ENCODE measurements at places on chromosomes 5 and 9.
A peak's percentile ranks its signal among the peaks of the same experiment; 100 is the strongest.

DNA sequence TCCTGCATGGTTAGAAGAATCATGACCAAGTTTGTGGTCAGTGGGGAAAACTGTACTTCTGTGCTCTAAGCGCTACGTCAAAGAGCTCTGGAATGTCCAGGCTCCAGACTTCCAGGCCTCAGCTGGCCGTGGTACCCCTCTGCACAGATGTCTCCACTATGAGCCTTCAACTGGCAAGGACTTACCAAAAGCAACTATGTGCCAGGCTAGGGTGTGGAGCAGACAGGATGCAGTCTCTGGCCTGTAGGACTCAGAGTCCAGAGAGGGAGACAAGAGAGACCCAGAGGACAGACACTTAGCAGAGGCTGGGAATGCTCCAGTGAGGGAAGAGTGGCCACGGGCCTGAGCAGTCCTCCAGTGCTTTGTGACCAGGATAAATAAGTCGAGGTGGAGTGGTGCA lies 31.0 kb upstream of the TCF7 start:
- DNase-seq = no peak

- DNase-seq = no peak
Observed at GRCh38 chr5:111227801-111228200, 3.6 kb downstream of the CAMK4 start.

- no peak for DNase-seq
Observed at GRCh38 chr5:158303275-158303674, 444.3 kb upstream of the CLINT1 start.

GRCh38 chr9:96317335-96317980 lies 15.5 kb upstream of the HSD17B3 start:
- peak; percentile 24 for DNase-seq

DNA sequence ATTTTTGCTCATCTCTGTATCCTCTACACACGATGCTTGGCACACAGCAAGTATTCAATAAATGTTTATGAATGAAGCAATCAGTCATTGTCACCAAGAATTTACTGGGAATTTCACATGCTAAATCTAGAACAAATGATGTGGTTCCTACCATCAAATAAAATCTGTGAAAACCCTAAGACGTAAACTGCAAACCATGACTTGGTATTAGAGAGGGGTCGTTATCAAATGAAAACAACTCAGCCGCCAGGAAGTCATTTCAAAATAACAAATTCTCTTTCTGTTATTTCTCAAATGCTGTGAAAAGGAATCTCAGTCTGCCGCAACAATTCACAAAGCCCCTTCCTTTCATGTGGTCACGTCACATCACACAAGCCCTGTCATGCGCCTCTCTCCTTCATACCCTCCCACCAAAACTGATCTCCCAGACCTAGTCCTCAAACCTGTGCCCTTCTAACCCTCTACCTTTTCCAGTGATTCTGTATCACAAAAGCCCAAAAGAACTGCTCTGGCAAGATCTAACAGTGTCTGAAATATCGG lies 173.6 kb downstream of the DEPDC1B start:
- no peak for DNase-seq

GRCh38 chr9:102867488-102867887 lies 127.6 kb upstream of the CYLC2 start:
- DNase-seq = no peak

GRCh38 chr5:128406803-128407202 lies 131.2 kb downstream of the FBN2 start:
- no peak for DNase-seq

DNA sequence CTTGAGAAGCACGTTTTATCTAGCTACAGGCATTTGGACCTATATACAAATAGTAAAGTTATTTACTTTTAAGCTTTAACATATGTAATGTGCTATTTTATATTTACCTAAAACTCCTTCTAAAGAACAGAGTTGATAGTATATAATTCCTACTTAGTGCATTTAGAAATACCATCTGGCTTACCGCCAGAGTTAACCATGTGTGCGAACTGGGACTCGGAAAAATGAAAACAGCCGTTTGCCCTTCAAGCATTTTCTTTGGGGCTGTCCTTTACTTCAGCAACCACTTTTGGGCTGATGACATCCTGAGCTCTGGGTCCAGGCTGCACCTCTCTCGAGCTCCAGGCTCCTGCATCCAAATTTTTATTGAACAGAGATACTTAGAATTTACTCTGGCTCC lies 21.9 kb upstream of the DHFR start:
- no peak for DNase-seq

GRCh38 chr5:93612855-93613243 lies 29.8 kb downstream of the NR2F1 start:
- no peak for DNase-seq

DNA sequence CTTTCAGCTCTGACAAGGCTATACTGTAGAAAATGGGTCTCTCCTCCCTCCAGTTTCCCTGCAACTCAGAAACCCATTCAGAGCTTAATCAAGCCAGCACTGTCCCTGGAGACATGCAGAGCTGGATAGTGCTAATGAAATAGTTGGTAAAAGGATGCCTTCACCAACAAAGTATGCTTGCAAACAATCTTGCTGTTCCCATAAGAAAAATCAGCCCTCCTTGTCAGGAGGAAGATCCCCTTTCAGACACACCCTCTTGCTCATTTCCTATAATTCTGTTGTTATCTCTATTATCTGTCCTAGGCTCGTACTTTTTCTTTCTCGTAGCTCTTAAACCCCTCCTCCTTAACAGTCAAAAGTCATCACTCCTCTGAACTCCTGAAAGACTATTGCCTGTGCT lies 9.9 kb upstream of the OSMR start:
- DNase-seq = no peak

DNA sequence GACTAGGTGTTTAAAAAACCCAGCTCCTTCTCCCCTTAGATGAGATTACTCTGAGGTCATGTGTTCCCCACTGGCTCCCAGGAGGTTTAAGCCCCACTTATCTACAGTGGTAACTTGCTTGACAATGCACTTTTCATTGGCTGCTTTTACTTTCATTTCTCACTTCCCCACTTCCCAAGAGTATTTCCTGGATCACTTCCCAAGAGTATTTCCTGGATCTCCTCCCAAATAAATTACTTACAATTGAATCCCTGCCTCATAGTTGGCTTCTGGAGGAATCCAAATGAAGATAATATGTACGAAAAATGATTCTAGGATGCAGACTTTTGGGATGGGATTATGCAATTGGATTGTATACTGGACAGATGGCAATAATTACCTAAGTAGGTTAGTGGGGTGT lies 47.1 kb upstream of the CHSY3 start:
- DNase-seq = no peak

DNA sequence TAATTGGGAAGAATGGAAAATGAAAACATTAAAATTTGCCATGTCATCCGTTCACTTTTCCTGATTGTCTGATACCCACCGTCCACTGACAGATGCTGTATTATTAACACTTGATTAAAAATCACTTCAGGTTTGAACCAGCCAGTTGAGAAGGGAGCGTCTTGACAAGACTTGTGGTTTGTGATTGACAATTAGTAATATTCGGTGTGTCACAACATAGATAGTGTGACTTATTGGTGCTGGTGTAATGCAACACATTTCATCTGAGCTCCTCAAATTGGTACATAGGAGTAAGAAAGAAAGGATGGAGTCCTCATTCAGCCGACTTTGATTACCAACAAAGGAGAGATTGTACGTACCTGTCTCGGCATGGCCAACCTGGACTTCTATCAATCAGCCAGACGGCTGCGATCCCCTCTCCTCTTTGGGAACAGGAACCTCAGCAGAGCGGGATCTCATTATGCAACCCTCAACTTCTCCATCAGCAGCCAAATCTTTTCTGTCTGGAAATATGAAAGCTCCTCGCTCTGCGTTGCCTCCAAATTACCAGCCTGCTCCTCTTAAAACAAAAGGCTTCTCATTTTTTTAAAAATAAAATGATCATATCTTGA lies 211.7 kb upstream of the MVB12B start:
- DNase-seq = no peak

DNA sequence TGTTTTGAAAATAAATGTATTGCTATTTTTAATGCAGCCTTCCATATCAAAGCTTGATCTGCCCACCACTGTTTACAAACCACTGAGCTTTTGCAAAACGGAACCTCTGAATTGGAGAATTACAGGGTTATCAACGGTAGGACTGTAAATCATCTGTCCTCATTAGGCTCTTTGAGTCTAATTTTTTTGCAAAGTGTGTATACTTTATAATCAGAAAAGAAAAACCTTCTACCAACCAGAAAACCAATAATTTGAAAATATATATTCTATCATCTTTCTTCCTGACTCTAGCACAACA lies 6.8 kb upstream of the SLC2A8 start:
- DNase-seq = no peak

- DNase-seq = no peak
Observed at GRCh38 chr5:127590156-127590722, 58.6 kb upstream of the CTXN3 start.

DNA sequence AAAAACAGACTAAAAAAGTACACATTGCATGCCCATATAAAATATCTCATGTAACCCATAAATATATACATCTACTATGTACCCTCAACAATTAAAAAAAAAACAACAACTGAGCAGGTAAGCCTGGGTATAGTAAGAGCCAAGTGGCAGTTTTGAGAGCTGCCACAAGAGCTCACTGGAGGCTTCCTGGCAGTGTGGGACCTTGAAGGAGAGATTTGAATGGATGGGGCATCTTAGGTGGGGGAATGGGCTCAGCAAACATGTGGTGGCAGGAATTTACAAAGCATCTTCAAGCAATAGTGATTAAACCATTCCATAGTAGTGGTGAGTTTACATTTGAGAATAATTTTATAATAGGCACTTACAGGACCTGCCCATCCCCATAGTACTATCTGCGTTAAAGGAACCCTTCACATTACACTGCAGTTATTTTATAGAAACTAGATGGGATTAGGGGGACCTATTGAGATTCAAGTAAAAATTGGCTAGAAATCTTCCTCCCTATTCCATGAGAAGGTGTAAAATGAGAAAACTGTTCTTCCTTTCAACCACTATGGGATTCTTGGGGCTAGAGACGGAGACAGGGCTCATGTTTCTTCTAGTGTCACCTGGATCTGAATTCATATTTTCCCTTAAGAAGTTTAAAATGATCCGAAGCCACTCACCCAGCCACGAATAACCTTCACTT lies 6.9 kb downstream of the MEGF10 start:
- DNase-seq = no peak

- DNase-seq = no peak
Observed at GRCh38 chr9:15352306-15352705, 45.3 kb upstream of the TTC39B start.

GRCh38 chr5:71899865-71900342 lies 180.8 kb downstream of the CARTPT start:
- no peak for DNase-seq

DNA sequence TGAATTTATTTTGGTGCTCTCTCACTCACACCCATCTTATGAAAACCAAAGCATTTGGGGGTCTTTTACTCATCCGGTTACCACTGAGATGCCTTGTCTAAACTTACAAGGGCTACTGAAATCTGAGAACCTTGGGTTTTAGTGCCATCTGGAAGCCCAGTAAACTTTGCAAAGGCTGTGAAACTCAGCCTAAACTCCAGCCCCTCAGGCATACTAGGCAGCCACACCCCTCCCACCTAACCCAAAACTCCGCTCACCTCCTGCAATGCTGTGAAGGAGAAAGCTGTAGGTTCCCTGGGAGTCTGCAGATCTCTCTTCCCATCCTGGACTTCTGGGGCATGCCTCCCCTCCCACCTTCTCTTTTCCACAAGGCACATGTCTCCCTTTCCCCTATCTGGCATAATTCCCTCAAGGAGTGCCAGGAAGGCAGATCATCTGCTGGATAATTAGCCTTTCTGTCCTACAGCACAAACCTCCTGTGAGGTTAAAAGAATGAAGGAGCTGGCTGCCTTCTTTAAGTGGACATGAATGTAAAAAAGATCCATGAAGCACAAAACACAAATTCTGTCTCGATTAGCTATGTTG lies 71.5 kb upstream of the ANXA1 start:
- DNase-seq = no peak

- DNase-seq = peak; percentile 36
Observed at GRCh38 chr5:108345541-108346171, 36.2 kb downstream of the FBXL17 start.

DNA sequence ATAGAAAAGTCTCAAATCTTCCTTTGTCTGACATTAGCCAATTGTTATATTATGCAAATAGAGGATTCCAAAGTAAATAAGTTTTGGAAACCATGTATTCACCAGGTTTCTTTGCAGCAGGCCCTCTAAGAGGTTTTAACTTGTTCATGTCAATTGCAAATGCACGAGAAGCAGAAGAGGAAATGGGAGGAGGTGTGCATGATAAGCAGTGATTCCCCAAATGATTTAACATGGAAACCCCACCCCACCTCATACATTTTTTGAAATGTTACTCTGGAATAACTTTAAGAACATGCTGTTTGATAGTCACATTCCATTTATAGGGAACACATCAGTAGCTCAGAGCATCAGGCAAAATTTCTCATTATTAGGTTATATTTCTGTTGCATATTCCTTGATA lies 190.7 kb downstream of the DOCK8 start:
- no peak for DNase-seq

DNA sequence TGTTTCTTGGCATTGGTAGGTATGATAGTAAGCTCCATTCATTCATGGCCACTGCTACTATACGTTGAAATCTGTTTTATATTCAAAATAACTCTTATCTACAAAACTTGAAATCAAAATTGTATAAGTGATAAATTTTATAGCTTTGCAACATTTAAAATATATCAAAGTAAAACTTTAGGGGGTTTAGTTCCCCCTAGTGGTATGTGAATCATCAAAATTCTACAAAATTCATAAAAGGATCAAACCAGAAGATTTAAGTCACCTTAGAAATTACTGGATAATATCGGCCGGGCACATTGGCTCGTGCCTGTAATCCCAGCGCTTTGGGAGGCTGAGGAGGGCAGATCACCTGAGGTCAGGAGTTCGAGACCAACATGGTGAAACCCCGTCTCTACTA lies 243.0 kb upstream of the CDH18 start:
- no peak for DNase-seq

- no peak for DNase-seq
Observed at GRCh38 chr5:16489322-16489791, 23.8 kb upstream of the ZNF622 start.

DNA sequence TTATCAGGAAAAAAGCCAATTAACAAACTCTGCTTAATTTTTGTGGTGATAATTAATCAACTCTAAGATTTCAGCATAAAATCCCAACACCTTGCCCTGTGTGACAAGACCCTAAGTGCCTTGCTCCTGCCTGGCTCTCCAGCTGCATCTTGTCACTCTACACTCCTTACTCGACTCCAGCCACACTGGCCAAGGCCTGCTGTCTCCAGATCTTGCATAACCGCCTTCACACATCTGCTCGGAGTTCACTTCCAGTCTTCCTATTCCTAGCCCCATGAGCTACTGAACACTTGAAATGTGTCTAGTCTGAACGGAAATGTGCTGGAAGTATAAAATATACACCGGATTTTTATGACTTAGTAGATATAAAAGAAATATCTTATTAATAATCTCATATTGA lies 259.6 kb downstream of the EPB41L4A start:
- no peak for DNase-seq

DNA sequence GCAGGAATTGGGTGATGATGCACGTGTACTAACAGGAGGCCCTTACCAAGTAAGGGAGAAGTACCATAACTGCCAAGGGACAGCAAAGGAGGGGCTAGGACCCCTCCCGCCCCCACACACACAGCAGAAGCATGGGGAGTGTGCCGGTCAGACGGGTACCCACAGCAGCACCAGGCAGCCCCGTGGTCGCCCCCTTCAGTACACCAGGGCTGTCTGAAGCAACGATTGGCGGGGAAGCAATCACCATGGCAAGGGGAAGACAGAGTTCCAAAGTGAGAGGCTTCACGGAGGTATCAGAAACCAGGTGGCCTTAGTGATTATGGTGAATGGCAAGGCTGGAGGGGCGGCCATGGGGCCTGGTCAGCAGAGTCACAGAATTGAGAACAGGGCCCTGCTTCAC lies 72.2 kb downstream of the CAMSAP1 start:
- no peak for DNase-seq

GRCh38 chr9:136543830-136544547 lies 1.9 kb downstream of the NOTCH1 start:
- DNase-seq = no peak
